ENCODE measurements at places on chromosomes 2 and 18. TPM values are rescaled to one million over a fixed set of nuclear protein-coding genes. Genes with fewer than 3 reads are reported as not detected.

The FBXO15 gene
- total RNA-seq: 0.21 TPM

The EFHD1 gene
- total RNA-seq: 4.9 TPM

The GREB1 gene
- total RNA-seq: 6.9 TPM

The PIKFYVE gene
- total RNA-seq: 43.1 TPM

The AQP12A gene
- not detected for total RNA-seq

The PHLPP1 gene
- total RNA-seq: 8.8 TPM

The DAW1 gene
- not detected for total RNA-seq

The POTEJ gene
- total RNA-seq: not detected

The STEAP3 gene
- total RNA-seq: 25.2 TPM

The DLGAP1 gene
- 4.4 TPM for total RNA-seq

The ARHGAP28 gene
- 26.0 TPM for total RNA-seq

The MATN3 gene
- 0.41 TPM for total RNA-seq

The CCDC178 gene
- not detected for total RNA-seq

The HDLBP gene
- 509 TPM for total RNA-seq

DNA sequence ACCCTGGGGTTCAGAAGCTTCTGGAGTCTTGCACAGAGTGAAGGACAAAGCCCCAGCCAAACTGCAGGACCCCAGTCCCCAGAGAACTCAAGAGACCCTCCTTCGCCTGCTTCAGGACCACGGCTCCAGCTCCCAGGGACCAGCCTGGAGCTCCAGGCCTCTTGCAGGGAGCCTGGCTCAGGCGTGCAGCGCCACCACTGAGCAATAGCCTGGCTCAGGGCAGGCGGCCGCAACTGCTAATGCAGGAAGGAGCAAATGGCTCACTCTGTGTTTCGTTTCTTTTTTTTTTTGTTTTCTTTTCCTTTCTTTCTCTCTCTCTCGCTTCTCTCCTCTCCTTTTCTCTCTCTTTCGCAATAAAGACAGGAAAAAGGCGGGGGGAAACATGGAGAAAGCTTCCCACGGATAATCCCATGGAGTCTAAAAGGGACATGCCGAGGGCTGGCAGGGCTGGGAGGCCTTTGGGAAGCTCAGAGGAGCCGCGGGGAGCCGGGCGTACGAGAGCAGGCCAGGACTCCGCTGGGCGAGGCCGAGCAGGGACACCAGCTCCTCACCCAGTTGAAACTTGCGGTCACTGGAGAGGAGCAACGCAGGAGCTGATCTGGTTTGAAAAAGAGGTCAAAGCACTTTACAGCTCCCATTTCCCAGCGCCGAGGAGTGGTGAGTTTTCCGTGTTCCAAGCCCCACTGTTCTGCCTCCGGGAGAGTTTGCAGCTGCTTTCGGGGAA lies 244.8 kb downstream of the TWIST2 start:
- no peak for DNase-seq

- no peak for DNase-seq
These were observed 108.1 kb downstream of the AOX1 start for GRCh38 chr2:200693836-200694470.

DNA sequence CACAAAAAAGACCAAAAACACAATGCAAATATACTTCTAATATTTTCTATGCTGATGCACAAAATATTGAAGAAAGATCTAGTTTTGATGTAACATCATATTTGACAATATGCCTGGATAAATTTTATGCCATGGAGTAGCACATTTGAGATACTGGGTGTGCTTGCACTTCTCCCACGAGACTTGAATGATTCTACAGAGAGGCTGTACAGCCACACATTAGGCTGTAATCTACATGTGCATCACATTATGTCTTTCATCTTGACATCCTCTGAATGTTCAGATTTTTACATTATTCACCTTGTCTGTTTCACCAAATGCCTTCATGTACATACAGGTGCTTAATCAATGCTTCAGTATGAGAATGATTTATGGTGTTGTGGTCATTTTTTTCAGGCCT lies 756.4 kb upstream of the CDH7 start:
- no peak for DNase-seq

- DNase-seq: peak; percentile 37
These were observed 156.2 kb downstream of the DDX1 start for GRCh38 chr2:15747603-15748471.

DNA sequence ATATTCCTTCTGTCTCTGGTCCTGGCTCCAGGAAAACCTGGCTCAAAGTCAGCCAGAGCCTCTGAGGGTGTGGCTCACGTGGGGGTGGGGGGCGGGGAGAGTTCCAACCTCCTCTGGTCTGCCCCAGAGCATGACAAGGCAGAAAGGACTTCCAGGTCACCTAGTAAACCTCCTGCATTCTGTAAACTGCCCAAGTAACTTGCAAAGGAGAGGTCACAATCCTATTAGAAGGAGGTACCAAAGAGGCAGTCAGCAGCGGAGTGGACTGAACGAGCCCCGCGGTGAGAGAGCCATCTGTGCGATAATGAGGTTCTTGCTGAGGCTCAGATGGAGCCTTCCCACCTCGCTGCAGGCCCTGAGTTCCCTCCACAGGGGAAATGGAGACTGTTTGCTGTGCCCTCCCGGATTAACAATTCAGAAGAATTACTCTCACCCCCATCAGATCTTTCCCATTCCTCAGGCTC lies 58.9 kb upstream of the GATA6 start:
- DNase-seq: no peak

GRCh38 chr2:104853534-104854497 lies at the start of gene POU3F3:
POU3F3 (plus strand) TSS chr2:104854115; CDS start chr2:104855511, 1,396 bp downstream.
- peak; percentile 95 for DNase-seq

GRCh38 chr2:156565066-156565710 lies 129.0 kb downstream of the GPD2 start:
- DNase-seq: no peak

GRCh38 chr2:240412975-240413812 lies 22.3 kb upstream of the GPC1 start:
- no peak for DNase-seq

GRCh38 chr2:167454036-167454435 lies 565.8 kb downstream of the XIRP2 start:
- DNase-seq: no peak

DNA sequence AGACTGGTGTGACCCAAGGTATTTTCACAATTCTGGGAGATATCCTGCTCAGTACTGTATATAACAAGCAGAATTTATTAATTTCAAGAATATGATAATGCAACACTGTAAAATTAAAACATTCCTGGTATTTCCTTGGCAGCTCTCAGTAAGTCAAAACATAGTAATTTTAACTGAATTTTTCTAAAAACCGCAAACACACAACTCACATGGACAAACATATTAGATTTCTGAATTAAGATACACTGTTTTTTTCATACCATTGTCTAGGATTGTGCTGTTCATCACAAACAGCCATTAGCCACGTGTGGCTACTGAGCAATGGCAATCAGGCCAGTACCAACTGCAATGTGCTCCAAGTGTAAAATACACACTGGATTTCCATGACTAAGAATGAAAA lies 29.6 kb downstream of the LPIN2 start:
- DNase-seq: no peak

DNA sequence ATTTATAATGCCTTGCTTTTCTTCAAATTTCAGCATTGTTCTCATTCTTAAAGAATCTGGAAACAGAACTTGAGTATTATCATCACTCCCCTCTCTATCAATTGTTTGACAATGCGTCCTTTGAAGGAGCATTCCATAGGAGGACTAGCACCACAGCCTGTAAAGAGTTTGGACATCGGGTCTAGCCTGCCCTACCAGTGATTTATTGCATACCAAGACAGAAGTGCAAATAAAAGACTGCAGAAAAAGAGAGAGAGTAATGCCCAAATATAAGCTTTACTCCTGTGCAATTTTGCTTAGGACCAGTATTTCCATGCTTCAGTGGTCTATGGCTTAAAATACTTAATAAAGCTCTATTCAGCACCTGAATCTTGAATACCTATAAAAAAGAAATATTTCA lies 55.4 kb upstream of the MAP2 start:
- no peak for DNase-seq

GRCh38 chr2:230203110-230203676 lies 16.6 kb downstream of the SP110 start:
- no peak for DNase-seq

DNA sequence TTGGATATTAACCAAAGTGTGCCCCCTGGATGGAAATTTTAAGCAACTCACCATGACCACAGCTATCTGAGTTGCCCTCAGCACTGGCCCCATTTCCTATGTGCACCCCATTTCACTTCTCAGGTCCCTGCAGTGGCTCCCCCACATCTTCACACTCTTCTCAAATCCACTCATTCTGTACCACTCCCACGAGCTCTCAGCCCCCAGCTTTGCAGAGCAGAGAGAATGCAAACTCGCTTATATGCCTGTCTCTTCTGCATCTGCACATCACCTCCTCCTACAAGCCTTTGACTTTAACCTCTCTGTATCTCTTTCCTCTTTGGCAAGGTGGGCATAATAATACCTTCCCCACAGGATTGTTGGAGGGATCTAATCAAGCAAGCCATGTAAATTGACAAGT lies 46.2 kb downstream of the DPYSL5 start:
- DNase-seq: no peak

DNA sequence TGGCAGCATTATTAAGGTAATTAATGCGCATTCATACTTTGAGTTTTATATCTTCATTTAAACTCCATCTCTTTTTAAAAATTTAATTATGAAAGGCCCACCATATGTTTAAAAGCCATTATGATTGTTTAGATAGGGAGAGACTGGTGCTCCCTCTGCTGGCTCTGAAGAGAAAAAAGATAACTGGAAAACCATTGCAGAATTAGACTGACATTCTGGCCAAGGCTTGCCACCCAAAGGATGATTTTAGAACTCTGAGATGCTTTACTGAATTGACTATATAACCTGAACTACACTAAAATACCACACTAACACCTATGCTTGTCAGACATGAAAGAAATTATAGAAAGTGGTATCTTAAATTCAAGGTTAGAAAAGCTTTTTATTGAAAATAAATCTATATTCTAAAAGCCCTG lies 127.6 kb upstream of the SPOPL start:
- peak; percentile 65 for DNase-seq

DNA sequence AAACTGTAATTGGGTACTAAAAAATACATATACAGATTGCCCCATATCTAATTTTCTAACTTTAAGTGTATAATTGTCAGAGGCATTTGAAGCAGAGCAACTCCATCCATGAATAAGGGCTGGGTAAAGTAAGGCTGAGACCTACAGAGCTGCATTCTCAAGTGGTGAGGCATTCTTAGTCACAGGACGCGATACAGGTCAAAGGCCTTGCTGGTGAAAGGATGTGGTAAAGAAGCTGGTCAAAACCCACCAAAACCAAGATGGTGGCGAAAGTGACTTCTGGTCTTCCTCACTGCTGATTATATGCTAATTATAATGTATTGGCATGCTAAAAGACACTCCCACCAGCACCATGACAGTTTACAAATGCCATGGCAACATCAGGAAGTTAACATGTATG lies 50.0 kb downstream of the SLC8A1 start:
- no peak for DNase-seq

DNA sequence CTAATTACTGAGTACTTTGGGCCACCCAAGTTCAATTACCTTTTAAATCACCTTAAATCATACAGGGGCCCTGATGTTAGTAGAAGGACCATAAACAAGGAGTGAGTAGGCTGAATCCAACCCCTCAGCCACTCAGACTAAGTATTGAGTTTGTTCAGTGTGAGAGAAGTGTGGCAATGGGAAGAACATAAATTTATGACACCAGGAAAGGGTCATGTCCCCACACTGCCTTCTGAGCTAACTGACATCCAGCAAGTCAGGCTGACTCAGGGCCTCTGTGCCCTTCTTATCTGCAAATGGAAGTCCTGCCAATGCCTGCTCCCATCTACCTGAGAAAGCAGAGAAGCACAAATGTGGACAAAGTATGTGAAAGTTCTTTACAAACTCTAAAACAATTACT lies 12.9 kb downstream of the PLEKHM3 start:
- DNase-seq: no peak

GRCh38 chr2:24409700-24410556 lies 49.6 kb upstream of the ITSN2 start:
- peak; percentile 95 for DNase-seq

GRCh38 chr2:46857871-46858701 lies 57.5 kb downstream of the MCFD2 start:
- DNase-seq: no peak

DNA sequence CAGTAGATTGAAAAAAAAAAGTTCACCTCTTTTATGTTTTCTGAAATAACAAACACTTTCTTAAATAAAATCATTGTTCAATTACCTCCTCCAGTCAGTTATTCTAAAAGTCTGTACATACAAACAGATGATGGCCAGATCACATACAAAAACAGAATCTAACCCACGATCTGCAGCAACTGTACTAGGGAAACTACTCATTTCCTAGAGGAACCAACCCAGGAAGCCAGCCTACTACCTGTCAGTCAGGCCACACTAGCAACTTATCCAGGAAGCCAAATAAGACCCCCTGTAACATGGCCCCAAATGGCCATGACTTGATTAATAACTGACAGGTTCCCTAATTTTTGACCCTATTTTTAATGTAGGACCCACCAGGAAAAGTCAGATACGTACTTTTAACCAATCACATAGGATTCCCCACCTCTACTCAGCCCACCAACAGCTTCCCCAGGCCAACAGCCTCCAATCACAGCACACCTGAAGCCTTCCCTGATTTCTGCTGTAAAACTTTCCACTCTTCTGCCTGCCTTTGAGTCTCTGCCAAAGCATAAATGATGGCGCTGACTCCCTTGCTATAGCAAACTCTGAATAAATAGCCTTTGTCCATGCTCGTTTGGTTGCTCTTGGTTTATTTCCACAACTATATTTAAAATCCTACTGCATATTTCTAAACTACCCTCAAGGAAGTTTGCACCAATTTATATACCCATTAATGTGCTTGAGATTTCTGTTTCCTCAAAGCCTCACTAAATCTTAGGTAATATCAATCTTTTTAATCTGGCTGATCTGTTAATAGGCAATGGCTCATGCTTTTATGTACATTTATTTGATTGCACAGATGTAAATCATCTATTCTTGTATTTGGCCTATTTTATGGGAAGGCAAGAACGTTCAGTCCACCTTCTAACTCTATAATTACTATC lies 486.4 kb downstream of the FBXO15 start:
- DNase-seq: no peak

- DNase-seq: no peak
These were observed 8.6 kb downstream of the ACP1 start for GRCh38 chr2:273333-273732.

DNA sequence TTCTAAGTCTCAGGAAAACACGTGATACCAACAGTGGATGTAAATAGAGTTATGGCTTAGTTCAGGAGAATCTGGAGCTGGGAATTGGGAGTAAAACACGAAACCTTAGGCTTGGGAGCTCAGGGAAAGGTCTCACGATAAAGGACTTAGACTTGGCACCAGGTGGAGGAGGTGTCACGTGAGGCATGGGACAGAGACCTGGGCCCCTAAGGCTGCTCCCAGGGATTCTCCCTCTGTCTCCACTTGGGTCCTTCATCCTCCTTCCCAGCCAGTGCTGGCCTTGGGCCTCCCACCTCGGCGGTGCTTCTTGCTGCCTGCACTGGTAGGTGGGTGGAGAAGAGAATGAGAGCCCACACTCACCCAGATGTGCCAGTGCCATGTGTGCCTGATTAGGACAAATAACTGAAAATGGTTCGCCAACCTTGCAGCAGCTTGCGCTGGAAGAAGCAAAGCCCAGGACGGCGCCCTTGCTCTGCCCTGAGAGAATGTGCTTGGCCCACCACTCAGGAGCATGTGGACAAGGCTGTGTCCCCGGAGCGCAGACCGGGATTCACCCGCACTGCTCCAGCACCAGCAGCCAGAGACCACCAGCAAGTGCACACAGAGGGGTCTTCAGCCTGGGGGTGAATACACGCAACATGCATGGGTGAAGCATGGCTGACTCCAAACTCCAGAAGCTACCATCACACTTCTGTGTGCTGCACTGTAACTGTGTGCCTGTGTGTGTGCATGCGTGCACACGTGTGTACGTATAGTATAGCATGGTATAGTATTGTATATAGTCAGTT lies 48.1 kb downstream of the PSMG2 start:
- no peak for DNase-seq

Data from tongue (tissue), 3 donors.